Fibroblast of skin of scalp (primary cell): ENCODE measurements at places on chromosomes 4 and X.

GRCh38 chr4:71009890-71010588 is 16.6 kb downstream of the DCK start:
- peak; percentile 57 for DNase-seq

DNA sequence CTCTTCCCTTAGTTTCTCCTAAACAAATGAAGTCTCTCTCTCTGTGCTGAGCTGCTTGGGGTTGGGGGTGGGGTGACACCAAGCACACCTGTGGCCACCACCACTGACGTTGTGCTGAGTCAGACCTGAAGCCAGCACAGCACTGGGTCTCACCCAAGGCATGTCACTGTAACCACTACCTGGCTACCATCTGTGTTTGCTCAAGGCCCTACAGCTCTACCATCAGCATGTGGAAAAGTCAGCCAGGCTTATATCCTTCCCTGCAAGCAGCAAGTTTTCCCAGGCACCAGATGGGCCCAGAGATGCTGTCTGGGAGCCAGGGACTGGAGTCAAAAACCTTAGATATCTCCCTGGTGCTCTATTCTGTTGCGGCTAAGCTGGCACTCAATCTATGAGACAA is 6.9 kb downstream of the CXCL10 start:
- DNase-seq, result no peak

GRCh38 chr4:177455561-177455970 is 13.3 kb upstream of the AGA start:
- DNase-seq, result peak; percentile 59

DNA sequence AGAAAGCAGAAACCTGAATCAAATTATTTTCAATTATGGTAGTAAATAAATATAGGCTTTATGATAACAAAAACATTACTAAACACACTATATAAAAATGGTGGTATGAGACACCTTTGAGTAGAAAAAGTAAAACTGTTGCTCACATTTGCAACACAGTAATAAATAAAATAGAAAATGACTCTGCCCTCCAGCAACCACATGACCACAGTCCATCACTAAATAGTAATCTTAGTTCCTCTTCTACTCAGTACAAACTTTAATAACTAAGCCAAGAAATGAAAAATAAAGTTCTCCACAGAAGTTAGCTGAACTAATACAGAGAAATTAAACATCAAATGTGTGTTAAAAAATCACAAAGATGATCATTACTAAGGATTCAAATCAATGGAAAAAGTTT is 108.5 kb downstream of the ADGRA3 start:
- DNase-seq, result no peak

DNA sequence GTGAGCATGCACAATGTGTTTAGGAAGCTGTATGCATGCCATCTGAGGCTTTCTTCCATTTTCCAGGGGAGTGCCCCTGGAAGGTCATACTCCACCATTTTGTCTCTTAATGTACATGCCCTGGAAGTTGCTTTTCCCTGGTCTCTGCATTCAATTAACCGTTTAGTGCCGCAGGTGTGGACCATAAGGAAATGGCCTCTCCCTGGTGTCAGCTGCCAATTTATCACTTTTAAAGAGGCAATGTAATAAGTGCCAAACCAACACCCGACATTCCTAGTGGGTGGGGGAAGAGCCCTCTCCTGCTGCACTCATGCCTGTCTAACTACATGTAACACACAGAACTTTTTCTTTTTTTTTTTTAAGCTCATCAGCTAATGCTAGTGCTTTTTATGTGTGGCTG is 7.1 kb upstream of the BST1 start:
- no peak for DNase-seq

GRCh38 chr4:146582864-146583263 is 55.8 kb upstream of the POU4F2 start:
- DNase-seq, result no peak

DNA sequence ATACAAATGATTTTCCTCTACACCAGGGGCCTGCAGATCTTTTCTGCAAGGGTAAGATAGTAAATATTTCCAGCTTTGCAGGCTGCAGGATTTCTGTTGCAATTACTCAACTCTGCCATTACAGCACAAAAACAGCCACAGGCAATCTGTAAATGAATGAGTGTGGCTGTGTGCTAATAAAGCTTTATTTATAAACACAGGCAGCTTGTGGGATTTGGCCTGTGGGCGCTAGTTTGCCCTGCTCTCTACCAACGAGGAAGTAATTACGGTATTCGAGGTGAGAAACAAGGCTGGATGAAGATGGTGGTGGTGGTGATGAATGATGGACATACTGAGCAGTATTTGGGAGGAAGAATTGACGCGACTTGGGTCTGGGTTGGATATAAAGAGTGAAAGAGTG is 30.7 kb downstream of the ADGRG2 start:
- no peak for DNase-seq

GRCh38 chr4:37440501-37440900 is 196.0 kb downstream of the NWD2 start:
- DNase-seq, result no peak

GRCh38 chrX:40734971-40735324 is 394 bp downstream of the MED14 start:
- no peak for DNase-seq

DNA sequence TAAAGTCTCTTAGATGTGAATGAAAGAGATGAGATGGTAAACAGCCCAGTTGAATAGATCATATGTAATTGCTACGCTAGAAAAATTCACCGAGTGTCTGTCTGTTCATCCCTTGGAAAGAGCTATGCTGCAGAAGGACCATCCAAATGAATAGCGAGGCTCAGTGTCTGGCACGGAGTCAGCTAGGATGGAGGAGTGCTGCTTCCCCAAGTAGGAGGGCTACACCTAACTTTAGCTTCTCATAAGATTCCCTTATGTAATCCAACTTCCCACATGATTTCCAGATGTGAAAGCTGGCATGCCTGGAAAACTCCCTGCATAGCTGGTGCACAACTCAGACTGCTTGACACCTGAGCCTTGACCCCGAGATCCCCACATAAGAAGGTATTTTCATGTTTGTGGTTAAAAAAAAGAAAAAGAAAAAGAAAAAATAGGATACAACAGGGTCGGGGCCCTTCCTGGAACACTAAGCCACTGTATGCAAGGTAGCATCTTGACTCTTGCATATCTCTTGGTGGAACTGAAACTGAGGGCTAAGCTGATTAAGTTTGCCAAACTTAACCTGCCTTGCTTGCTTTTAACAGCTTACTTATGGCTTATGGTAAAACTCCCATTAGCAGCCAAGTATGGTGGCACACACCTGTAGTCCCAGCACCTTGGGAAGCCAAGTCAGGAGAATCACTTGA is 82.3 kb downstream of the FREM3 start:
- DNase-seq, result no peak

GRCh38 chrX:39731735-39732134 is 366.0 kb downstream of the BCOR start:
- DNase-seq, result no peak

GRCh38 chr4:162366146-162366545 is 202.3 kb upstream of the FSTL5 start:
- no peak for DNase-seq

DNA sequence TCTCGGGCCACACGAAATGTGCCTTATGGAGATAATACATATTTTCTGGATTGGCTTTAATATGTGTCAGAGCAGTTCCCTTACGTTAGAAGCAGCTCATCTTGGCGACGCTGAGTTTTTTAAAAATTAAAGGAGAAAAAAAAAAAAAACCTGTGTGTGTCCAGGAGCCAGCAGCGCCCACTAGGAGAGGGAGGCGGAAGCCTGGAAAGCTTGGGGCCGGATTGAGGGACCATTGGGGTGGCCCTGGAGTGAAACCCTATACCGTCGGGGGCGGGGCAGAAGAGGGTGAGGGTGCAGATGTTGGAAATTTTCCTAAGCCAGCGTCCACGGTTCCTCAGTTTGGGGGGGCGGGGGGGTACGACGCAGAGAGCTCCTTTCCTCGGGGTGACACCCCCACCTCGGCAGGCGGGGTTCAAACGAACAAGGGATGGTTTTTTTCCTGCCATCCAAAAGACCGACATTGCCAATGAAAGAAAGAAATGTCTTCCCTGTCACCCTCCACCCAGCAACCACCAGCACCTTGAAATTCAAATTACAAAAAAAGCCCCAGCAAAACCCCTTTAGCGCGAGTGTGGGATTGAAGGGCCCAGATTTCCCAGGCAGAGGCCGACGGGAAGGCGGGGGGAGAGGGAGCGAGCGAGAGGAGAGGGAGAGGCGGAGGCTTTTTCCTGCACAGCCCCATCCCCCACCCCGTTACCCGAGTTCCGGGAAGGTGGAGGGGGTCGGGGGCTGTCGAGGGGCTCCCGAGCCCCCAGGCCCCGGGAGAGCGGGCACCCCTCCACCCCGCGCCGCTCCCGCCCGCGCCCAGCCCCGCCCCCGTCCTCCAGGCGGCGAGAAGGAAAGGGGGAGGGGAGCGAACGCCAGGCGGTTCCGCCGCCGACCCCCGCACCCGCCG is 859 bp downstream of the SMARCA1 start:
- peak; percentile 68 for DNase-seq

- peak; percentile 45 for DNase-seq
These were observed 93.2 kb downstream of the WFS1 start for GRCh38 chr4:6362896-6363295.

- DNase-seq, result no peak
These were observed 38.2 kb downstream of the ETDC start for GRCh38 chrX:135347381-135348016.

DNA sequence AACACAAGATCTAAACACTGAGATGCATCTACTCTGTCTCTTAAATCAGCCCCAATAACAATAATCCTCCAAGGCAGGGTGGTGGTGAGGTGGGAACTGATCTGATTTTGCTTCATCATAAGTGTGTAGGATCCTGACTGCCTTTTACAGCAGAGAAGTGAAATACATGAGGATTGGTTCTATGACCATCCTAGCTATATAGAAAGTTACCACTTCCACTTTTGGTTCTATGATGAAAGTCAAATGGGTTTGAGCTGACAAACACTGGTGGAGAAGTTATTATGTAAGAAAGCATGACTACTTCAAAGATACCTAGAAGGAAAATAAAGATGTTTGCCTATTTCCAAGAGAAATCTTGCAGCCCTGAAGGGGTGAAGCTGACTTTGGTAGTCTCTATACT is 181.6 kb downstream of the NKX6-1 start:
- no peak for DNase-seq

- no peak for DNase-seq
These were observed 104.6 kb upstream of the NWD2 start for GRCh38 chr4:37139987-37140386.

- DNase-seq, result peak; percentile 69
These were observed 44.4 kb downstream of the BBS12 start for GRCh38 chr4:122776916-122777315.

DNA sequence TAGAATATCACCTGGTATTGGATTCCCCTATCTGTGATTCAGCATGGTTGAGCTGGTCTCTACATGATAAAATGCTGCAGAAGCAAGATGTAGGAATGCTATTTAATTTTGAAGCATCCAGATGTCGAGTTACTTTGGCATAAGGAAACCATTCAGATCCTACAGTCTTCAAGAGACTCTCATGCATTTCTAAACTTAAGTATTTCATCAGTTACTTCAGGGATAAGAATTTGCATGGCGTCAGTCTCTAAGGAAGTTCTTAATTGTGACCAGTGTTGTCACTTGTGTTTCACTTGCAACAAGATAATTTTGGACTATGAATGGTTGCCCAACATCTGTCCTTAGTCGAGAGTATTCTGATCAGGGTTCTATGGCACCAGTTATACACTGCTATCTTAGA is 192.4 kb downstream of the CCNG2 start:
- DNase-seq, result no peak

- peak; percentile 16 for DNase-seq
These were observed 257.4 kb upstream of the AGA start for GRCh38 chr4:177699365-177700213.

DNA sequence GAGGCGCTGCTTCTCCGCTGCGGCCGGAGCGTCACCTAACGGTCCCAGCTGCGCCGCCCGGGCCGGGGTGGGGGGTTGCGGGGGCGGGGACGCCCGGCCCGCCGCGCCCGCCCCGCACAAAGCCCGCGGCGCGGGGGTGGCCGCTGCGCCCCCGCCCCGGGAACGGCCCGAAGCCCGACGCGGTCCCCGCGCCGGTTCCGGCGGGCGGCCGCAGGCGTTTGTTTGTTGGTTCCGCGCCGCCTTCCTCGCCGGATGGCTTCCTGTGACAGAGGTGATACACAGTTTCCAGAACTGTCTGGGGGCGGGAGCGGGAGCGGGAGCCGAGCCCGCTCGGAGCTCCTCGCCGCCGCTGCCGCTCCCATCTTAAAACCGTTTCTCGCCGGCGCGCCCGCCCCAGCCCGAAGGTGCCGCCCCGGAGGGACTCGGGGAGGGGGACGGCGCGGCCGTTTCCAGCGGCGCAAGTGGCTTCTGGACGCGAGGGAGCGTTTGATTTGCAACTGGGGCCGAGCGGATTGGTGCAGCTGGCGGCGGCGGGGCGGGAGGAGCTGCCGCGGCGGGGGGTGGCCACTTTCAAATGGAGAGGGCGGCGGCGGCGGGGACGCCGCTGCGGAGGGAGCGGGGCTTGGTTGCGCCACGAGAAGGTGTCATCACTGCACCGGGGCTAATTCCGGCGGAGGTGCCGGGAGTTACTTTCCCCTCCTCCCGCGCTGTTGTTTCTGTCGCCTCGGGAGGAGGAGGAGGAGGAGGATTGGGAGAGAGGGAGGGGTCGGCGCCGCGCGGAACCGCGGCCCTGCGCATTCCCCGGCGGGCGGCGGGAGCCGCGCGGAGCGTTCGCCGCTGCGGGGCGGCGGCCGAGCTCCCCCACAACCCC is 2.3 kb downstream of the JADE1 start:
- peak; percentile 93 for DNase-seq

- peak; percentile 53 for DNase-seq
These were observed 5.9 kb upstream of the PLAC1 start for GRCh38 chrX:134664202-134664601.
